ENCODE measurements at places on chromosomes 13 and 19.

- DNase-seq, result no peak
These were observed 645.1 kb downstream of the UQCRFS1 start for GRCh38 chr19:28567834-28568233.

DNA sequence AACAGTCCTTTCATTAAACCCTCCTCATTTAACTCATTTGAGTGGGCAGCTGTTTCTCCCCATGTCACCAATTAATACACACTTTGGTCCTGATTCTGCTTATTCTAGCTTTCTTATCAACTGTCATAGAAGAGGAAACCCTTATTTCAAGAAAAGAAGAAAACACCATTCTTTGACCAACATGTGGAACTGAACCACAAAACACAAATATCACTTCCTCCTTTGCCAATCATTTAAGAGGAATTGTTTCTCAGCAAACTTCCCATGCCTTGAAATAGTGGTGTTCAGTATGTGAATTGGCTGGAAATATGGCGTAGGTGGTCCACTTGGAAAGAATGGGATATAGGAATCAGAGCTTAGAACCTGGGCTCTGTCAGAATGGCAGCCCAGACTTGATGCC is 20.4 kb downstream of the MBD3L2B start:
- DNase-seq, result no peak

DNA sequence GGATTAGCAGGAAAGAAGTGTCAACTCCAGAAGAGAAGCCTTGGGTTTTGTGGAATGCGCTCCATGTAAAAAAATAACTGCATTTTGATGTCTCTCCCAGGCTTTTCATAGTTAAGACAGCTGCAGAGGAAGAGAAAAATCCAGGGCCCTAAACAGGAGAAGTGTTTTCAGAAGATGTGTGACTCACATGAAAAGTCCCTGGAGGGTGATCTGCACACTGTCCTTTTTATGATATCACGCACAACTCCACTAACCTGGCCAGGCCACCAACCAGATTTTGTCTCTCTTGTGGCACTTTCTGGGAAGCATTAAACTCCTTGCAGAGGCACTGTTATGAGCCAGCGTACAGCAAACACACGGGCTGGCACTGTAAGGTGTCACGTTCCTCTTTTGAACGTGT is 267.3 kb downstream of the FGF9 start:
- DNase-seq, result no peak

GRCh38 chr13:30615866-30616541 is 1.7 kb upstream of the USPL1 start:
- no peak for DNase-seq

DNA sequence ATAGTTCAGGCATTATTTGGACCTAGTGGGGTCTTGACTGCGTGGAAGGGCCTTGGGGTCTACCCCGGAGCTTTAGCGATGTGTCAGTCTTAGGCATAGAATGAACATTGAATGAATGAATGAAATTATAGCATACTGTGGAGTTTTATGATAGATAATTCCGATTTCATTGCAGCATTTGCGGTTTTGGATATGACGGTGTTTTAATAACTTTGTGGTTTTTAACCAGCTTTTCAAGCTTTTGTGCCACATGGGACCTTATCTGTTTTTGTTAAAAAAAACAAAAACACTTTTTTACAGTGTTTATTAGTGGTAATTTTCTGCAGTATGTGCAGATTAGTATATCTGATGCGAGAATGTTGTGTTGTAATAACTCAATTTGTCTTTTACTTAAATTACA is 696 bp downstream of the NUP58 start:
- no peak for DNase-seq

GRCh38 chr19:48815870-48816501 is 5.2 kb upstream of the BCAT2 start:
- DNase-seq, result no peak

- no peak for DNase-seq
These were observed 150.4 kb downstream of the PDS5B start for GRCh38 chr13:32736648-32737047.

DNA sequence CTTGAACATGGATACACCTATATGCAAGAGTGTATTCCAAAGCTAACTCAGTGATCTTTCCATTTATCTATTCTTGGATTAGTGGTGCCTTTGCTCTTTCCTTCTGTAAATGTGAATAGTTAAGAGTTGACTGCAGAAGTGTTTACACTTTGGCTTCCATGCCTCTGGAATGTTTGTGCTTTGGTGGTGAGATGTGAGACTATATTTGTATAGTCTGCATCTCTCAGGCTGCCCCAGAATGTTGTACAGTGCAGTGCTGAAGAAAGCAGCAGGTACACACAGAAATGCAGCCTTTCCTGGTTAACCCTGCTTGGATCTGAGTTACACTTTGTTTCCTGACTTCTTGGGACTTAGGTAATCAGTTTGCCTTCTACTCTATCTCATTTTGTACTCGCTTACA is 90.2 kb downstream of the DNAJC15 start:
- no peak for DNase-seq

DNA sequence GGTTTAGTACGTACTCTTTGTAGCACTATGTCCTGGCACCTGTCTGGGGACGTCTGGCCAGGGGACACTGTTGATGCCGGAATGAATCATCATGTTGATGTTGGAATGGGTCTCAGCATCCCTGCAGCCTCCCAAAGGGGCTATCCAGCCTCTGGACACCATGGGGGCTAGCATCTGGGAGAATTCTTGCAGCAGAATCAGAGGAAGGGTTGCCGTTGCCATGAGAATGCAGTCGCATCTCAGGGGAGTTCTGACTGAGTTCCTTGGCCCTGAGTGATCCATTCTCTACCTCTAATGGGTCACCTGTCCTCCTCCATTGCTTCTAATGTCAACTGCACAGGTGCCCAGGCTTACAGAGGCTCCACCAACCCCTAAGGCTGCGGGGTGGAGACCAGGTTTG is 129.1 kb downstream of the UQCRFS1 start:
- no peak for DNase-seq

DNA sequence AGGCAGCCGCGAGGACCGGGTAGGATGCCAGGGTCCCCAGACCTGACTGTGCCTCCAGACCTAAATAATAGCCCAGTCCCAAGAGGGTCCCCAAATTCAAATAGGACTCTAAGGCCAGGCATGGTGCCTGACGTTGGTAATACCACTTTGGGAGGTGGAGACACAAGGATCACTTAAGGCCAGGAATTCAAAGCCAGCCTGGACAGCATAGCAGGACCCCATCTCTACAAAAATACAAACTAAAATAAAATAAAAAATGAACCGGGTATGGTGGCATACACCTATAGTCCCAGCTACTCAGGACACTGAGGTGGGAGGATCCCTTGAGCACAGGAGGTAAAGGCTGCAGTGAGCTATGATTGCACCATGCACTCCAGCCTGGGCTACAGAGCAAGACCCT is 5.4 kb upstream of the APLP1 start:
- no peak for DNase-seq

GRCh38 chr19:18137657-18138339 is 15.2 kb upstream of the PIK3R2 start:
- no peak for DNase-seq

All from NCI-H1436 treated with DMSO at 0.1 percent for 48 hours (cell line).